ENCODE measurements at places on chromosomes 5 and 9. TPM values are rescaled to one million over a fixed set of nuclear protein-coding genes. Genes with fewer than 3 reads are reported as not detected.

DNA sequence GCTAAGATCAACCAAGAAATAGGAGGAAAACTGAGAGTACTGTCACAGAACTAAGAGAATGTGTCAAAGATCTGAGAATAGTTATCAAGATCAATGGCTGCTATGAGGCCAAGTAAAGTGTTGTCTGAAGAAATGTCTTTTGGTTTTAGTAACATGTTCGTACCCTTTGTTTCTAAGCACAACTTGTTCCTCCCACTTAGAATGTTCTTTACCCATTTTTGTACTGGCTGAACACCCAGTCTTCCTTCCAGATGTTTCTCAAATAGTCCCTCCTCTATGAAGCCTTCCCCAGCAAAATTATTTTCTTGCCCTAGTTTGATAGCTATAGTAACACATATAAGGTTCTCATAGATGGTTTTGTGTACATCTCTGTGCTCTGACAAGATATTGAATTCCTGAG, 191.5 kb downstream of the WDR70 start:
- no peak for DNase-seq

DNA sequence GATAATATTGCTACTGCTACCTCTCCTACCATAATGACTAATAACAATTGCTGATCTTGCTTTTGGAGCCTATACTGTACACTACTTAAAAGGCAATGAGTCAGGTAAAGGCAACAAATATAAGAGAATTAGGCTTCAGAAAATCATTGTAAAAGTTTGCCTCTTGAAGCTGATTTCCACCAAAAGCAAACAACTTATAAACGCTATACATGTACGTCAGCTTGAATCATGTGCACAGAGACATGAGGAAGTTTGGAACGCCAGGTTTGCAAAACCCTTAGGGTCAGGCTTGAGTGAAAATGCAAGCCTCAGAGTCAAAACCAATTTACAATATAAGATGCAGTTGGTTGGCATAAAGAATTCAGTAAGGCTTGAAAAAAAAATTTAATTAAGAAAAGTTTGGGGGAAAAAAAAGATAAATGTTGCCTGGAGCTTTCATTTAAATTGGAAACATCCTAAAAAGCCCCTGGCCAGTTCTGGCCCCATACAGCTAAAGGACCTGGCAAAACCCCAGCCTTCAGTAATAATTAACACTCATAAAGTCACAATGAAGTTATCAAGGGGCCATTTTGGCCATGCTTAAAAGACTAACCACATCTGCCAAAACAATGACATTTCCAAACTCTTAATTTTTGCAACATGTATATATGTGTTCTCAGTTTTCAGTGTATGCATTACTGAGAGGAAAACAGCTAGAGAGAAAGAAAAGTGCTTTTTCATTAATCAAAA, 181.0 kb upstream of the NFIL3 start:
- DNase-seq: no peak

DNA sequence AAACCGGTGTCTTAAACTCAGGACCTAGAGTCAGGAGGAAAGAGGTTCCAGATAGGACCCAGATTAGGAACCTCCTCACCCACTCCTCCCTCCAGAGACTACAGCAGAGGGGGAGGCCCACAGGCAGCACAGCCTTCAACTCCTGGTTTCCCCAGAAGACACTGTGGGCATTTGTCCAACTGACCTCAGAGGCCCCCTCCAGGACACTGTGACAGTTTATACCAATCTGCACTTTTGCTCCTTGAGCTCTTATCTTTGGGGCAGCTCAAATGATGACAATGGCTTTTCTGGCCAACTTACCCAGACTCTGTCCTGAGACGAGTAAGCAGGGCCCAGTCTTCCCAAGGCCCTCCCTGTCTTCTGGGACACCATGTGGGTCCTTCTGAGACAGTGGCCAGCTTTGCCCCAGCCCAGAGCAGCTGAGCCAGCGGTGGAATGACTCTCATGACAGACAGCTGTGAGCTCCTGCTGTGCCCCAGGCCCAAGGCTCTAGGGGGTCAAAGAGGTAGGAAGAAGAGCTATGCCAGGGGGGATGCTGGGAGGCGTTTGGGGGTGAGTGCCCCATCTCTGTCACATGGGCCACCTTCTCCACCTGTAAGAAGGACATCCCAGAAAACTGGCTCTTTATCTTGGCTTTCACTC, 14.3 kb downstream of the OR2V2 start:
- DNase-seq: no peak

- peak; percentile 39 for DNase-seq
These were observed 123.1 kb downstream of the LIFR start for GRCh38 chr5:38433160-38433861.

GRCh38 chr9:129054163-129054851, 17.9 kb downstream of the MIGA2 start:
- DNase-seq: no peak

Gene OGN
- total RNA-seq: 0.33 TPM

Measured in MG63 (cell line).